Stomach (tissue), 19 donors: ENCODE measurements at places on chromosomes 4 and X. TPM values are rescaled to one million over a fixed set of nuclear protein-coding genes. Genes with fewer than 3 reads are reported as not detected.
A peak's percentile ranks its signal among the peaks of the same experiment; 100 is the strongest.

GRCh38 chr4:79043138-79043537, 103.9 kb upstream of the PAQR3 start:
- no peak for DNase-seq

DNA sequence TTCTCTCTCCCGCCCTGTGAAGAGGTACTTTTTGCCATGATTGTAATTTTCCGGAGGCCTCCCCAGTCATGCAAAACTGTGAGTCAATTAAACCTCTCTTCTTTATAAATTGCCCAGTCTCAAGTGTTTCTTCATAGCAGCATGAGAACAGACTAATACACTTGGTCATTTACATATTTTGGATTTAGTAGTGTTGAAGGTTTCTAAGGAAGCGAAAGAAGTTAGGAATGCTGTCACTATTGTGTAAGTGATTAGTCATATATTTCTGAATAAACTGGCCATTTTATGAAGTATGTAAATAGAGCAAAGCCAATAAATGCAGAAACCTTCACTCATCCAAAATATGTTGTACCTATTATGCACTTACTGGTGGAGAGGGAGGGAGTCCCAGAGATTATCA, 34.4 kb upstream of the GK2 start:
- DNase-seq: no peak

GRCh38 chr4:149707862-149708261, 107.8 kb downstream of the IQCM start:
- DNase-seq: no peak

Gene CTAG1B
- not detected for total RNA-seq

- no peak for DNase-seq
Observed at GRCh38 chrX:2867206-2867605, 38.5 kb downstream of the GYG2 start.

DNA sequence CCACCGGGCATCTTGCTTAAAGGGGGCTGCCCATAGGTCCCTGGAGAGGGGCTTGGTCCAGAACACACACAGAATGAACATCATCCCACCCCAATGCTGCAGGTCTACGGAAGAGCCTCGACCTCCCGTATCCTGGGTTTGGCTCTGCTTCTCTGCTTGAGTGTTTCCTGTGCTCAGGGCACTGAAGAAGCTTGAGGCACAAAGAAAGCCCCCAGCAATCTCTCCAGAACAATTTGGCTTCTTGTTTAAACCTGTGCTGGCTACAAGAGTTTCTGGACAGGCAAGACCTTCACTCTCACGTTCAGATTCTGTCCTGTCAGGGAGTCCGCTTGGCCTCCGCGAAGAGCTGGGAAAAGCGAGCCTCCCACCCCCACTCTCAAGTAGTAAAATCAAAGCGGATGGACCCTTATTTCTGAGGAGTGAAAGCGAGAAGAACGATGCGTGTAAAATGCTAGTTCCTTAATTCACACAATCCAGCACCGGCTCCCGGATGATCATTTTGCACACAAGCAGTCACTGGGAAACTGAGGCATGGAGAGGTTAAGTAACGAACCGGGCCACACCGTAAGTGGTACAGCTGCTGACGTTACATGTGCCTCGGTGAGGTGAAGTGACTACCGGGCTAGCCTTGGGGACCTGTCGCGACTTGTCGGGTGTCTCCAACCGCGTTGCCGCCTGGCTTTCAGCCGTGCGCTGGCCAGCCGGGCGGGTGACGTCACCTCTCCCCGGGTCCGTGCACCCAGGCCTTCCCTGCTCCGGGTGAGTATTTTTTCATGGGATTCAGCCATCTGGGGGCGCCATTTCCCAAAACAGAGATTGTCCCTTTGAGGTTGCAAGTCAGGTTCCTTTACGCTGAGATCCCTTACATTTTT, 3.1 kb upstream of the SFRP2 start:
- peak; percentile 86 for DNase-seq

Gene SLC25A43
- total RNA-seq: 2.2 TPM

Gene TRPC5OS
- total RNA-seq: not detected

Gene TCEAL2
- not detected for total RNA-seq

DNA sequence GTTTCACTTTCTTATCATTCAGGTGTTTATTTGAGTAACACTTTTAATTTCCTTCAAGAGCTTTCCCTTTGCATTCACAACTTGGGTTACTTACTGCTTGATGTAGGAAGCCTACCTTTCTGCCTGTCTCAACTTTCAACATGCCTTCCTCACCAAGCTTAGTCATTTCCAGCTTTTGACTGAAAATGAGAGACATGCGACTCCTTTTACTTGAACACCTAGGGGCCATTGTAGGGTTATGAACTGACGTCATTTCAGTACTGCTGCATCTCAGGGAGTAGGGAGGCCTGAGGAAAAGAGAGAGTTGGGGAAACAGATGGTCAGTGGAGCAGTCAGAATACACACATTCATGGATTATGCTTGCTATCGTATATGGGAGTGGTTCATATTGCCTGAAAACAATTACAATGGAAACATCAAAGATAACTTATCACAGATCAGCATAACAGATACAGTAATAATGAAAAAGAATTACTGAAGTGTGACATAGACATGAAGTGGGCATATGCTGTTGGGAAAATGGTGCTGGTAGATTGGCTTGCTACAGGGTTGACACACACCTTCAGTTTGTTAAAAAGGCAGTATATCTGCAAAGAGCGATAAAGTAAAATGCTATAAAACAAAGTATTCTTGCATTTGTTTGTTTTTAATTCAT, 25.7 kb downstream of the USP53 start:
- peak; percentile 8 for DNase-seq

GRCh38 chr4:181853881-181854511, 389.2 kb upstream of the TENM3 start:
- no peak for DNase-seq

- no peak for DNase-seq
Observed at GRCh38 chr4:2138846-2139500, 79.8 kb downstream of the NAT8L start.

Gene WNK3
- 3.5 TPM for total RNA-seq

DNA sequence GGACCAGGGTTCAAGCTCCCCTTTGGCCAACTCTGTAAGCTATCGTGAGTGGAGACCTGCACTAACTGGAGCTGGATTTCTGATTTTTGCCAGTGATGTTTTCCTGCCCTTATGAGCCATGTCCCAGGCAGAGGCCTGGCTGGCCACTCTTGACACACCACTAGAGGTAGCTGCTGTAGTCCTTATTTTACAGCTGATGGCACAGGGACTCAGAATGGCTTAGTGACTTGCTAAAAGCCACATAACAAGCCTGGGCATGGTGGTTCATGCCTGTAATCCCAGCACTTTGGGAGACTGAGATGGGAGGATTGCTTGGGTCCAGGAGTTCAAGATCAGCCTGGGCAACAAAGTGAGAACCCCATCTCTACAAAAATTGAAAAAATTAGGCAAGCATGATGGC, 33.4 kb downstream of the CYTL1 start:
- no peak for DNase-seq

- DNase-seq: peak; percentile 75
Observed at GRCh38 chr4:54539500-54540029, 118.2 kb upstream of the KIT start.

DNA sequence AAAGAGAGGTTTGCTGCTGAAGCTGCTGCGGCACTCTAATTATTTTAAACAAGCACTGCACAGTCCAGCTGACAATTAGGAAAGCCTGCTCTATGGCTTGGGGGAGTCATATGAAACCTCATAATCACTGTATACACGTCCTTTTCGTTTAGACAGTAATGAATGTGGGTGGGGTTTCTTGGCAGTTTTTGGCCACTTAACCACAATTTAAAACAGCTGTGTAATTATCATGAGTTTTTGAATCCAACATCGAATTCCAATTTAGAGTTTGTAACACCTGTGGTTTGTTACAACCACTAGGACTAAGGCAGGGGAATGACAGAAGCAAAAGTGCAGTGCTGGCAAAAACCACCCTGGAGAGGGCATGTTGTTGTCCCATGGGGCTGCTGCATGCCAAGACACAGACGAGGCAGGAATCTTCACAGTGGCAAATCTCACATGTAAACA, 99.5 kb downstream of the CXXC4 start:
- DNase-seq: no peak

- no peak for DNase-seq
Observed at GRCh38 chrX:10847333-10847732, 226.9 kb upstream of the MID1 start.

Gene SPANXB1
- total RNA-seq: not detected

Gene ETDA
- total RNA-seq: not detected

Gene MAPK10
- total RNA-seq: 51.8 TPM

DNA sequence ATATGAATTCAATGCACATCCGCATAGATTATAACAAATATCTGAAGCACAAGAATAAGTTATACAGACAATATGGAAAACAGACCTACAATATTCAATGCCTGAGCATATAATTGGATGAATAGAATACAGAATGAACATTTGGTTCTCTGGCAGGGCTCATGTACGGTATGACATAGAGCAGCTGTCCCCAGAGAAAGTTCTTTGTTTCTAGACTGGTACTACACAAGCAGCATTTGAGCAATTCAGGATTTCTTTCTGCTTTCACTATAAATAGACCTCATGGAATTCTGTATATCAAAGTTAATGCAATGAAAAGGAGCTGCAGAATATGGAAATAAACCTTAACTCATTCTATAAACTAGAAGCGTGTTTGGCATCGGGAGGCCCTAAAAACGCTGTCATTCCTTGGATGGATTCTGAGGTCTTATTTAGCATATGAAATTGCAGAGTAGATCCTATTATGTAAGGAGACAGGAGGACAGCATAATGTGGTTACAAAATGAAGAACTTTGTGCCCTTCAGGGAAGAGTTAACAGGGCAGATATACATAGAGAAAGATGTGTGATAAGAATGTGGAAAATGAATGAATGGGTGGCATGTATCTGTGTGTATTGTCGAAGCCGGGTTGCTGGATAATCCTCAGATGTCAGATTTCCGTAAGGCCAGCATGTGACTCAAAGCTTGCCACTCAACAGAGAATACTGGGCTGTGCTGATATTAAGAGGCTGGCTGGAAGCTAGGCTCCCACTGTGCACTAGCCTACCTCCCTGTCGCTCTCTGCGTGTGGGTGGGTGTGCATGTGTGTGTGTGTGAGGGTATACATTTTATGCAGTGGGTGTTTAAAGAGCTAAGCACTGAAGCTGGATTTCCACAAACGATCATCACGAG, 103.3 kb upstream of the SLC4A4 start:
- peak; percentile 38 for DNase-seq

DNA sequence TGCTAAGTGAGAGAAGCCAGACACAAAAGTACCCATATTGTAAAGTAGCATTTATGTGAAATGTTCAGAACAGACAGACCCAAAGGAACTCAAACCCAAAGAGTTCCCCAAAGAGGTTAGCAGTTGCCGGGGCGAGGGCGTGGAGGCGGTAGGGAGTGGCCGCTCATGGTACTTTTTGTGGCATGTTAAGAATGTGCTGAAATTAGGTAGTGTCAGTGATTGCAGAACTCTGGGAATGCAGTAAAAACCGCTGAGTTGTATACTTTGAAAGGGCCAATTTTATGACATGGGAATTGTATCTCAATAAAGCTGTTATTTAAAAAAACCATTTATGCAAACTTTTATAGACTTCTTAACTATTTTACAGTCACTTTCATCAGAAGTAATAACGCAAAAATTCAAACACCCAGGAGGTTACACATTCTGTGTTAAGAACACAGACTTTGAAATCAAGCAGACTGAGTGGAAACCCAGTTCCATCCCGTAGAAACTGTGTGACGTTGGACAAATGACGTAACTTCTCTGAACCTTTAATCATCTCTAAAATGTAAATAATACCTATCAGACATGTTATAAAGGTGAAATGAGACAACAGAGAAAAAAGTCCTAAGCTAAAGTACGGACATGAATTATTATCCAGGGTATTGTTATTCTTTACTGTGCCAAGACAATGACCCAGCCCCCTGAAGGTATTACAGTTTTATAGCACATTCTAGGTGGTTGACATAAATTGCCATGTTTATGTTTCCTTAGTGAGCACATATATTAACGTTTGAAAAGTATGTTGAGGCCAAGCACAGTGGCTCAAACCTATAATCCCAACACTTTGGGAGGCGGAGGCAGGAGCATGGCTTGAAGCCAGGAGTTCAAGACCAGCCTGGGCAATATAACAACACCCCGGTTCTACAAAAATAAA, 19.7 kb downstream of the ZFP42 start:
- DNase-seq: no peak

- no peak for DNase-seq
Observed at GRCh38 chr4:139457318-139457717, 3.4 kb downstream of the RAB33B start.

DNA sequence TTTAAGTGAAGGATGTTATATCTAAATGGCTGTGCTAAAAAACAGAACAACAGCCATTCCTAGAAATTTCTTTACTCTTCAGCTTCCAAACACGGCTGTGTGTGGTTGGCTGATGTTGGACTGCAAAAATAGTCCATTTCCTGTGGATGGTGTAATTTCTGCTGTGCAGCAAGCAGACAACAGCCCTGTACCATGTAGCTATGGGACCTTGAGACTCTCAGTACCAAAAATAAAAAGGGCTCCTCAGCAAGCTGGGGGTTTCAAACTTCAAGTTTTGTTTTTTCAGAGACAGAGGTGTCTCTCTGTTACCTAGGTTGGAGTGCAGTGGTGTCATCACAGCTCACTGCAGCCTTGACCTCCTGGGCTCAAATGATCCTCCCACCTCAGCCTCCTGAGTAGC, 18.1 kb downstream of the CD40LG start:
- DNase-seq: no peak

- no peak for DNase-seq
Observed at GRCh38 chrX:153794897-153795816, 689 bp downstream of the SSR4 start.

DNA sequence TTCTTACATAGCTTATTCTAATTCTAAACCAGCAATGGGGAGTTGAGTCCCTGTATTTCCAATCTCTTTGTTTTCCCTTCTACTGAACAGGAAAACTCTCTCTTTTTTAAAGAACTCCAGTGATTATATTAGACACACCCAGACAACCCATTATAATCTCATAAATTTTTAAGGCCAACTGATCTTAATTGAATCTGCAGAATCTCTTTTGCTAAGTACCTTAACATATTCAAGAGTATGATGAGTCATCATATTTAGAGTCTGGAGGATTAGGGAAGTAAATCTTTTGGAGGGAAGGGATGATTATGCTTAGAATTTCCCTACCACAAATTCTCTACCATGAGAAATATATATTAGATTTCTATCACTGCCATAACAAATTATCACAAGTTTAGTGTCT, 705.1 kb downstream of the CENPC start:
- no peak for DNase-seq

DNA sequence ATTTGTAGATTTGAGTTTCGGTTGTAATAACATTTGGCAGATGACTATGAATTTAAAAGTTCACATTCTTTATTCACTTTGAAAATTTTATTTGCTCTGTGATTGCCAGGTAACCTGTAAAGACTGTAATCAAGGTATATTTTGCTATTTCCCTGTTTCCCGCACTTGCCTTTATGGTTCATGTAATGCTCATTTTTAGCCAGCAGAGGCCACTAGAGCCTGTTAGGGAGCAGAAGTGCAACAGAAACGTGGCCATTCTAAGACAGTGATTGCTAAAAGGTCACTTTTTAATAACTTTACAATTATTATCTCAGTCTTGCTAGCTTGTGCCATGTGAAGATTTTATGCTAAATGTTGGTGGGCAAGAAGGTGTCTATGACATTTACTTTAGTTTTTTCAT, 12.4 kb downstream of the YIPF6 start:
- peak; percentile 73 for DNase-seq

Gene HEPH
- total RNA-seq: 13.4 TPM
